ENCODE measurements at places on chromosomes 7 and 10.

- DNase-seq, result peak; percentile 39
Measured at GRCh38 chr10:2145491-2145890, 408.2 kb upstream of the ADARB2 start.

DNA sequence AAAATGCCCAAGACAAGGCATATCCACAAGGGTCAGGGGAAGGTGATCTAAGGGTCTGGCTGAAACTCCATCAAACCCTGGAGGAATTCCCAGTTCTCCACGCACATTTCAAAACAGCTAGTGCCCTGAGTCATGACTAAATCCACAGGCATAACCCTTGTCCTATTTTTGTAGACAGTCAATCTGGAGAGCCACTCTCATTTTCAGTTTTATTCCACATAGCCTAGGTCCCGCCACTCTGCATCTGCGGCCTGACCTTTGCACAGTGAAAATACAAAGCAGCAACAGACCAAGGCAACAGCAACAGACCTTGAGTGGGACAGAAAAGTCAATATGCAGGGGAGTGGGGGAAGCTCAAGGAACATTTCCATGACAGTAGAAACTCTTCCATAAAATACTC is 201.4 kb upstream of the NPVF start:
- no peak for DNase-seq

DNA sequence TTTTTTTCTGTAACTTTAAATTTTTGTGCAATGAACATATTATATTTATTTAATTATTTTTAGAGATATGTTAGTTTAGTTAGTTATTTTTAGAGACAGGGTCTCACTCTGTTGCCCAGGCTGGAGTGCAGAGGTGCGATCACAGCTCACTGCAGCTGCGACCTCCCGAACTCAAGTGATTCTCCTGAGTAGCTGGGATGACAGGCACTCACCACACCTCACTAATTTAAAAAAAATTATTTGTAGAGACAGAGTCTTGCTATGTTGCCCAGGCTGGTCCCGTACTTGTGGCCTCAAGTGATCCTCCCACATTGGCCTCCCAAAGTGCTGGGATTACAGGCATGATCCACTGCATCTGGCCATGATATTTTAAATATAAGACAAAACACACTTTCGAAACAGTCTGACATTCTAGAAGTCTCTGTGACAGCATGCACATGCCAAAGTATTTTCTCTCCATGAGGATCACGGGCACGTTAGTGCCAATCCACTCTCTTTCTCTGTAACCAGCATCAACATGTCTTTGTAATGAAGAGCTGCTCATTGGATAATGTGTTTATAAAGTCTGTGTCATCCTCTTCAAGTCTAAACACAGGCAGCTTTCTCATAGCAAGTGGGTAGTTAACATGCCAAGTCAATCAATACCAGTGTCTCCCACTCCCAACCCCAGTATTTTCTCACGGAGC is 137.4 kb downstream of the GLI3 start:
- DNase-seq, result no peak

DNA sequence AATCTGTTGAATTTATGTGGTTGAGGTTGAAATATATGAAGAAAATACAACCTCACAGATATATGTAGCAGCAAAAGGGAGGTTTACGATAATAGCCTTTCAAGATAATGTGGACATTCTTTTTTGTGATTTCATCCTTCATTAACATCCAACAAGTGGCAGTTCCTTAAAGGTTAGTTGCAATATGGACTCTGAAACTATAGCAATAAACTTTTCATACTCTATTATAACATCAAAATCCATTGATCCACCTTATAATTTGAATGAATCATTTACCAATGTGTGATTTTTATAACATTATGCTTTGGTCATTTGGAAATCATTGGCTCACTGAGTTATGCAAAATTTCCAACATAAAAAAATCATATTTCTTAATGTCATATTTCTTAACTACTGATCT is 200.8 kb upstream of the CSTF2T start:
- DNase-seq, result no peak

GRCh38 chr10:122669842-122670241 is 29.8 kb downstream of the C10orf120 start:
- DNase-seq, result peak; percentile 28

- DNase-seq, result no peak
Measured at GRCh38 chr7:22373911-22374310, 17.0 kb upstream of the RAPGEF5 start.

DNA sequence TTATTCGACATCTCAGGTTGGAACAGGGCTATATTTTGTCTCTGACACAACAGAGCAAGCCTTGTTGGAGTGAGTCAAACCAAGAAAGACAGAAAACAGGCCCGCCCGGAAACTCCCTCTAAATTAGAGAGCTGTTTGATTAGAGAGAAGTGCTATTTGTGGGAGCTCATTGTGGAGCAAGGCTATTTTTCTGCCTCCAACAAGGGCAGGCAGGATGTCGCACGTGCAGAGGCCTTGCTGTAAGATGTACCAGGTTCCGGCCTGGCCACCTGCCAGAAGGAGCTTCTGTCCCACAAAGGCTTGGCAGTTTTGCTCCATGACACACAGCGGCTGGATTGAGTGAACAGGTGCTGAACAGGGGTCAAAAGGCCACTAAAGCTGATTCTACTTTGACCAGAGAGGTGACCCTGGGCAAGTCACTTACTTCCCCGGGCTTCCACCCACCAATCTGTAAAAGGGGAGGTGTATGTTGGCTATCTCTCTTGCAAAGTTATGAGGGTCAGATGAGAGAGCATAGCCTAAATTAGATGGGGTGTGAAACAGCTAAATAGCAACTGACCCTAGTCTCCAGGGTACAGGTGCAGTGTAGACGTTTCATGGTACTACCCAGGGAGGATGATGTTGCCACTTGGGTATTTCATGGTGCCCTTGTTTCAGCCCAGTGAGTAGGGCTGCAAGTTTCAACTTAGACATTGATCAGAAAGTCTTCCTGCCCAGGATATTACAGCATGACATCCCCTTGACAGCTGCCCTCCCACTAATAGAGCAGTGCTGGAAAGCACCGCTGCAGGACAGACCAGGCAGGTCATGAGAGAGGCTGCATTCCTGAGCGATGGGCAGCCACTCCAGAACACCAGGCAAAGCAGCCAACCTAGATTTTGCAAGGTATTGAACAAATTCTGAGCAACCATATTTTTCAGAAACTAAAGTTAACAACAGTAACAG is 62.0 kb downstream of the VSTM4 start:
- no peak for DNase-seq

GRCh38 chr7:36310897-36311296 is 78.8 kb upstream of the ANLN start:
- DNase-seq, result no peak

DNA sequence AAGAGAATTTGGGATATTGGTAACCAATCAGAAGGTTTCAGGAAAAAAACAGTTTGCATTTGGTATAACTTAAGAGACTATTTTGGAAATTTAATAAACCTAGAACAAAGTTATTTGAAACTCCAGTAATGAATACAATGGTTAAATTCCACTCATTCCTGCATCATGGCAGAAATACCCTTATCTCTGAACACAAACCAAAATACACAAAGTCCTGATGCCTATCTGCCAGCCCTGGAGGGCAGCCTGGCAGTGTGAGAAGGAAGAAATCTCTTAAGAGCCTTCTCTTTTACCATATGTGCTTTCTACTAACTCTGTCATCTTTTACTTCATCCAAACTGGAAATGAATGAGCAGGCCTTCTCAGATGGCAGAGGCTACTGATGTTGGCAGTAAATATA is 147.1 kb upstream of the LYZL1 start:
- DNase-seq, result no peak

DNA sequence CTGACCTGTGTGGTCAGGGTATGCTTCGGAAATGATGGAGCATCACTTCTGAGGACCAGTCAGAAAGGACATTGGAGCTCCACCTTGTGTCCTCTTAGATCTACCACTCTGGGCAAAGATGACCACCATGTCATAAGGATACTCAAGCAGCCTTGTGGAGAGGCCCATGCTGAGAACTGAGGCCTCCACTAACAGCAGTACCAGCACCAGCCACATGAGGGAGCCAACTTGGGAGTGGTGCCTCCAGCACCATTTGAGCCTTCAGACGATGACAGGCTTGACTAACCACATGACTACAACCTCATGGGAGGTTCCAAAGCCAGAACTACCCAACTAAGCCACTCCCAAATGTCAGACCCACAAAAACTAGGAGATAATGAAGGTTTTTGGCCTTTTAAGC is 116.0 kb downstream of the NPTX2 start:
- DNase-seq, result peak; percentile 48

DNA sequence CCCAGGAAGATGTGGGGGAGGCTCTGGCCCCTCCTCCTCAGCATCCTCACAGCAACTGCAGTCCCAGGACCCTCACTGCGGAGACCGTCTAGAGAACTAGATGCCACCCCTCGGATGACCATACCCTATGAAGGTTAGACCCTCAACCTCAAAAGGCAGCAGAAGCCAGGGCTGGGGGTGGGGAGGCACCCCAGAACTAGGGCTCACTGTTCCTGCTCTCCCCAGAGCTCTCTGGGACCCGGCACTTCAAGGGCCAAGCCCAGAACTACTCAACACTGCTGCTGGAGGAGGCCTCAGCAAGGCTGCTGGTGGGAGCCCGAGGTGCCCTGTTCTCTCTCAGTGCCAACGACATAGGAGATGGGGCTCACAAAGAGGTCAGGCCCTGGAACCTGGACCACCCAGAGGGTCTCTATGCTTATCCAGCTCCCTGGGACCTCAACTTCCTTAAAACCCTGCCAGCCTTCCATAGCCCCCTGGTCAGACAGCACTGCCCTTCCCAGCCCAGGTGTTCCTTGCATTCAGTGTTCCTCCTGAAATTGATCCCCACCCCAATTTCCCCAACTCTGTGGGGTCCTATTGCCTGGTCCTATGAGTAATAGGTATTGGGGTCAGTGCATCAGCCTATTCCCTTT is 3.7 kb downstream of the SEMA4G start:
- DNase-seq, result no peak

DNA sequence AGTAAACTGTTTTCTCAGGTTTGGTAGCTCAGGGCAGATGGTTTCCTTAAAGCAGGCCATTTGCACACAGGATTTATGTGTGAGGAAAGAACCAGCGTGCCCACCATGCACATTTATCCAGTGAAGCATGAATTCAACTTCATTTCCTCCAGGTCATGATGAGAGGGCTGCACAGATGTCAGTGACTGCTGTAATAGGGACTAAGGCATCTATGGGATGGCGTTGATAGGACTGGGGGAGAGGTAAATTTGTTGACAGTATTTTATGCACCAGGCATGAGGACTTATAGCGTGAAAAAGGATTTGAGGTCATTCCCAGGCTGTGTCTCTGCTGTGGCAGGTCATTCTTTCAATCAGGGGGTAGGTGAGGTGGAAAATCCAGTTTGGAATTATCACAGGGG is 302.9 kb downstream of the XPNPEP1 start:
- DNase-seq, result no peak

DNA sequence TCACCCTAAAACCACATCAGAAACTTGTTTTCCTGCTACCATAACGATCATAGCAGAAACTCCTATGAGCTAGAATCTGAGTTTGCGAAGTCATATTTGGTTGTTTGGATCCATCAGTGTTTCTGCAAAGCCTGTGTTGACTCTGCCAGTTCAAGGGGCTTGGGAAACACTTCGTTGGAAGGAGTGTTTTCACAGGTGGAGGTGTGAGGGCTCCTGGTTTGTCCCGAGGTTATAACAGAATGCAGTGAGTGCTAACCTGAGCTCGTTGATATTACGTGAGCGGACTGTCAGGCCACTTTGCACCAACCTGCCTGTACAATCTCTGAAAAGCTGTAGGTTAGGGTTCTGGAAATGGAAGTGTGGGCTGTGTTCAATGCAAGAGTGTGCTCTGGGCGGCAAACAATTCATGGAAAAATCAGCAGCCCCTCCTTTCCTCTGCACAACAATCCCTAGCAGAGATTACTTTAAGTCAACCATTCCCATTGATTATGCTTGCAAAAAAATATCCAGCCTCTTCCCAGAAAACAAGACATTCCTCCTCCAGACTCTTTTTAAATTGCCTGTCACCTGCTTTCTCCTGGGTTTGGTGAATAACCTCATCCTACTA is 622.0 kb downstream of the TYW1 start:
- DNase-seq, result no peak

DNA sequence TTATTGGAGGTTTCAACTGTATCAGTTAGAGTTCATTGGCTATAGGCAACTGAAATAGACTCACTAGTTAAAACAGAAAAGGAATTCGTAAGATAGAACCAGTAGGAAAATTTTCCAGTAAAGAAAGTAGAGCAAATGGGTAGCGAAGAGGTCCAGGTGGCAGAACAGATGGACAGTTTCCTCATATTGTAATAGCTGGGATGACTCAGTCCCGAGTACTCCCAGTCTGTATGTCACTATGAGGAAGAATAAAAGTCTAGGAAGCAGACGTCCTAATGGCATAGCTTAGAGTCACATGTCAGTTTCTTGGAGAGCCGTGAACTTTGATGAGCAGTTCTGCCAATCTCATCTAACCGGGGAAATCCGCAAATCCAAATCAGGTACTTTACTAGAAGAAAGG is 95.3 kb downstream of the RNF32 start:
- no peak for DNase-seq

DNA sequence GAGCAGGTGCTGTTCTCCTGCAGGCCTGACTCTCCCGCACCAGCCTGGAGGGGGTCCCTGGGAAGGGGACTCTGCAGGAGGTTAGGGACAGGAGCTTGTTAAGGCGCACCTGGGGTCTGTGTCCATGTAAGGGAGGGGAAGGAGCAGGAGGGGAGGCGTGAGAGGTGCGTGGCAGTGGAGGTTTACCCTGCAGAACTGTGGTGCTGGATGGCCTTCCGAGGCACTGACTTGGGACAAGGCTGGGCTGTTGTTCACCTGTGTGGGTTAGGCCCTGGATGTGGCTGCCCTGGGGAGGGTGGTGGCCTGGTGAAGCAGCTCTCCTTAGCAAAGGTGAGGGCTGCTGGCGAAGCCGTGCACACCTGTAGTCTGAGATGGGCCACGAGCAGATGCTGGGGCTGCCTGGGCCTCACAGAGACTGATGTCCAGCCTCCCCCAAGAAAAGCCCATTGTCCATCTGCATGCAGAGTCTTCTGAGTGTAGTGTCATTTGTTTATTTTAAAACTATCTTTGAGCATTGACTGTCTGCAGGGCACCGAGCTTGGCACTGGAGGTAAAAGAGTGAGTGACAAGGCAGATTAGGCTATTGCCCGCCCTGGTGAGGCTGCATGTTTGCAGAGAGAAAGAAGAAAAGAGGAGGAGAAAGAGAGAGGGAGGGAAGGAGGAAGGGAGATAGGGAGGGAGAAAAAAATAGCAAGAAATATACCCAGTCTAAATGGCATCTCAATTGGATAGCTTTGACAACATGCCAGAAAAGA is 225.3 kb downstream of the GLRX3 start:
- DNase-seq, result no peak

GRCh38 chr7:151451156-151451555 is 11.2 kb upstream of the CRYGN start:
- no peak for DNase-seq

Data from neural progenitor cell (in vitro differentiated cells).